ENCODE measurements at places on chromosomes 3 and 15.

- DNase-seq, result no peak
Measured at GRCh38 chr15:70579766-70580165, 183.6 kb downstream of the UACA start.

GRCh38 chr15:79172801-79173460, 82.4 kb upstream of the RASGRF1 start:
- DNase-seq, result no peak

GRCh38 chr3:24624938-24625681, 130.5 kb upstream of the THRB start:
- no peak for DNase-seq

DNA sequence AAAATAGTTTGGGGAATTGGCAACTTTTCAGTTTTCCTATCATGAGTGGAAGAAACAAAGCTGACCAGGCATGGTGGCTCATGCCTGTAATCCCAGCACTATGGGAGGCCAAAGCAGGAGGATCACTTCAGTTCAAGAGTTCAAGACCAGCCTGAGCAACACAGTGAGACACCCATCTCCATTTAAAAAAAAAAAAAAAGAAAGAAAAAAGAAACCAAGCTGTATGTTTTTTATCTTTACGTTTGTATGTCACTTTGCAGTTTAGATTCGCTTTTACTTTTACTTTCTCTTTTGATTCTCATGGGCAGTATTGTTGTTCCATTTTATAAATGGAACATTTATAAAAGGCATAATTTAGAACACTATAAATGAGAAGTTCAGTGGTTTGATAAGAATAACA, 31.2 kb upstream of the TNIK start:
- DNase-seq, result no peak

DNA sequence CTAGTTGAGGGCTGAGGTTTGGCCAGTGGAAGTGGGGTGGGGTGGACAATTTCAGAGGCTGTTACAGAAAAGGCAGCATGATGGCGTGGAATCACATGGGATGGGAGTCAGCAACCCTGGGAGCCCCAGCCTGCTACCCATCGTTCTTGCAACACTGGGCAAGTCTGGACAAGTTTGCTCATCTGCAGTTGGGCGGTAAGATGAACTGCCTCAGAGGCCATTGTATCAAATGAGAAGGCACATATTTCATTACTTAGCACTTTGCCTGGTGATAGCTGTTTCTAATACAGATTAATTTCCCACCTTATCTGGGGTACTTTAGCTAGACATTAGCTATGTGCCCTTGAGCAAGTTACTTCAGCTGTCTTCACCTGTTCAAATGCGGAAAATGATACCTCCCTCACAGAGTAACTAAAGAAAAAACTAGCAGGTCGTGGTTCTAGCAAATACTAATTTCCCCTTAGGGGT, 248.9 kb downstream of the THSD4 start:
- no peak for DNase-seq

DNA sequence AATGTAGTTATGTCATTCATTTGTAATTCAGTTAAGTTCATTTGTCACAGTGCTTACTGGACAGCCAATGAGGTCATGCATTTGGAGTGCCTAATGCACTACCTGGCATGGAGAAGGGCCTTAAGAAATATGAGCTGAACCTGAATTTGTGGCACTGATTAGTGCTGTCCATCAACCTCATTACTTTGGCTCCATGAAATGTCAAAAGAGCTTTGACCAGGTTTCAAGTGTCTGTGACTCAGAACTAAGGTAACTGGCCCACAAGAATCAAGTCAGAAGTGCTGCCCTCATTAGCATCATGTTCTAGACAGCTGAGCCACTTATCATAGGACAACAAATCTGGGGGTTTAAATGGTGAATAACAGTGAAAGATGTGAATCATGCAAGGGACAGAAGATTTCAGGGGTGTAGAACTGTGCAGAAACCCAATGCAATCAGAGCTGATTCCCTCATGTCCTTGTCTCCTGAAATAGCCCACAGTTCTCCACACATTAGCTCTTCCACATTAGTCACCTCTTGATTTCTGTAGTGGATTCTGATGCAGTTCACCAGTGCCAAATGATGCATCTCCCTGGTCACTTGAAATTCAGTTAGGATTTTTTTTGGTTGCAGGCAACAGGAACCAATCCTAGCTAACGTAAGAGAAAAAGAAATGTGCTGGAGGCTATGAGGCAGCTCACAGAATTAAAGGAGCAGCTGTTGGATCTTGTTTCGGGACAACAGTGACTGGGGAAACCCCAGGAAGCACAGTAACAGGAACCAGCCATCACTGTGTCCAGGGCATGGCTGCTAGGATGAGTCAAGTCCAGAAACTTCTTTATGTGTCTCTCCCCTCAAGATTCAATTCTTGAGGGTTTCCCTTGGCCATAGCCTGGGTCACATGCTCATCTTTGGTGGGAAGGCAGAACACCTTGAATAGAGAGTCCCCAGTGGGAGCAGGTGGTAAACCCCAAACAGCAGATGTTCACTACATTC, 38.7 kb downstream of the CHST2 start:
- no peak for DNase-seq

DNA sequence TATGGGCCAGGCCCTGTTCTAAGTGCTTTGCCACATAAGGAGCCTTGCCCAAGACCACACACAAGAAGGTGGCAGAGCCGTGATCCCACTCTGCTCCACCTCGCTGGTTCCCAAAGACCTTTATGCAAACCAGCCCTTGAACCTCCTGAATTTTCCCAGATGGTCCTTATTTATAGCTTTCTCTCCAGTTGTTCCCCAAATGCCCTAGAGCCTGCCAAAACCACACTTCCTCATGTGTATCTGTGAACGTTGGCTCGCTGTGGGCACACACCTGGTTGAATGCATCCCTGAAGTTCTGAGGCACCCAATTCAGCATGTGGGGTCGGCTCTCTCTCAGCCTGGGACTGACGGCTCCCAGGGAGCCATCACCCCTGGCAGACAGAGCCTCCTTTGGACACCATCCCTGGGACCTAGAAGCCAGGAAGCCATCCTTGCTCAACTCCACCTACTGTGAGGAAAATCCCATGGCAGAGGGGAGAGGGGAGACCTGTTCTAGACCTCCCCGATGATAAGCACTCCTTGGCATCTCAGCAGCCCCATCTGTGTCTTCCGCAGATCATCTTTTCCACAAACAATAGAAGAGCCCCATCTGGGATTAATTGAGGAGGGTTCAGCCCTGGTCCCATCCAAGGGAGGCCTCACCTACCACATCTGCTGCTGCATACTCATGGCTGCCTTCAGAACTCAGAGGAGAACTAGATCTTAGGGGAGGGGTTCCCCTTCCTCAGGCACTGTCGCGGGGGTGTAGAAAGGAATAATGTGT, 42.3 kb upstream of the LIMD1 start:
- DNase-seq, result no peak

DNA sequence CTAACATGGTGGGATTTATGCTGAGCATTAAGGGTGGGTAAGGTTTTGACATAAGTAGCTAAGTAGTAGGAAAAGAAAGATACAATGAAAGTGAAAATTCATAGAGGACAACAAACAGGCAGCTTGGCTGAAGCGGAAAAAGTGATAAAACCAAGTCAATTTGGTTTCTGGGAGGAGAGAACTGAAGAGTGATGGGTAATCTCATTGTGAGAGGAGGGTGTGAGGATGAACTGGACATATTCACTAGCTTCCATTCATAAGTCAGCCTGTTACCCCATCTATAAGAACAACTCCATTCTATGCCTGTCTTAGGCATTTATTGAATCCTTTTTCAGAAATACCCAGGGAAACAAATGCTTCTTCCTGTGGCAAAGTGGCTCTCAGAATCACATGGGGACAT, 67.1 kb upstream of the BBX start:
- DNase-seq, result no peak

DNA sequence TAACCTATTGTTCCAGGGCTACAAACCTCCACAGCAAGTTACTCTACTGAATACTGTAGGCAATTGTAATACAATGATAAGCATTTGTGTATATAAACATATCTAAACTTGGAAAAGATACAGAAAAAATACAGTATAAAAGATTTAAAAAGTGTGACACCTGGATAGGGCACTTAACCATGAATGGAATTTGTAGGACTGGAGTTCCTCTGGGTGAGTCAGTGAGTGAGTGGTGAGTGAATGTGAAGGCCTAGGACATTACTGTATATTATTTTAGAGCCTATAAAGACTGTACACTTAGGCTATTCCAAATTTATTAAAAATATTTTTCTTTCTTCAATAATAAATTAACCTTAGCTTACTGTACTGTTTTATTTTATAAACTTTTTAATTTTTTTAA, 38.4 kb upstream of the SLC25A36 start:
- DNase-seq, result no peak

DNA sequence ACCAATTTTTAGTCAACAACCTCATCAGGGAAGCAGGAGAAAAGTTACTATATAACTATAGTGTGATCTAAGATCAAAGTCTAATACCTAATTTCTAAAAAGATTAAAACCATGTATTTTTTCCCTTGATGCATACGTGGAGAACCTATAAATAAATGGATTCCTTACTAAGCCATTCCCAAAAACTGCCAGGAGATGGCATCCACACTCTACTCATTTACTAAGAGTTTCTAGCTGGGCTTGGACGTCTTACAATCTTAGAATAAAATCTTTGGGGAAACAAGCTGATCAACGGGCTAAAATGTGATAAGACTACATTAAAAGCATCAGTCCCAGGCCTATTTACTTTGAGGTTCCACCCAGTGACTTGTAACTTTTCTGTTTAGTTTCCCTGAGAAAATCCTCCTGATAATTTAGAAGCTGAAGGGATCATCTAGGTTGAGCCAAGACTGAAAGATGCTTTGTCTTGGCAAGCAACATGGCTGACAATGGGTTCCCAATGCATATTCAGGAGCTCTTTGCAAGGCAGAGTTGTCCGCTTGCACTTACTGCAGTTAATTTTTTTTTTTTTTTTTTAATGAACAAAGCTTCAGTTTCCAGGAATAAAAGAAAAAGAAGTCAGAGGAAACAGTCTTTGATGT, 85.5 kb upstream of the FGF12 start:
- DNase-seq, result peak; percentile 10

- peak; percentile 24 for DNase-seq
Measured at GRCh38 chr3:195097331-195098255, 173.4 kb downstream of the XXYLT1 start.

- peak; percentile 58 for DNase-seq
Measured at GRCh38 chr3:116770815-116771450, 61.4 kb downstream of the TUSC7 start.

- peak; percentile 55 for DNase-seq
Measured at GRCh38 chr3:182789371-182789770, 3.9 kb upstream of the ATP11B start.

GRCh38 chr3:73786321-73786807, 161.6 kb upstream of the PDZRN3 start:
- DNase-seq, result no peak

DNA sequence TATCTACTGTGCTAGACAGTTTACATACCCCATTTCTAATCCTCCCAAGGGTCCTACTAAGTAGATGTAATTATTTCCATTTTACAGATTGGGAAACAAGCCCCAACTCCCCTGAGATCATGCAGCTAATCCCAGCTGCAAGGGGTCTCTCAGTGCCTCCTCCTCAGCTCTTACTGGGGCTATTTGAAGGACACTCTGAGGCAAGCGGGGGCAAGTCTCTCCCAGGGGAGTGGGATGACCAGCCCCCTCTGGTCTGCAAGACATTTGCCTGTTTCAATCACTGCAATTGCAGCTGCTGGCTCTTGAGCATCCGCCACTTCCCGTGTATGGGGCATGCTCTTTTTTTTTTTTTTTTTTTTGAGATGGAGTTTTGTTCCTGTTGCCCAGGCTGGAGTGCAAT, 11.4 kb downstream of the LAMP3 start:
- DNase-seq, result no peak

- DNase-seq, result no peak
Measured at GRCh38 chr3:78781351-78781750, 986.4 kb downstream of the ROBO1 start.

DNA sequence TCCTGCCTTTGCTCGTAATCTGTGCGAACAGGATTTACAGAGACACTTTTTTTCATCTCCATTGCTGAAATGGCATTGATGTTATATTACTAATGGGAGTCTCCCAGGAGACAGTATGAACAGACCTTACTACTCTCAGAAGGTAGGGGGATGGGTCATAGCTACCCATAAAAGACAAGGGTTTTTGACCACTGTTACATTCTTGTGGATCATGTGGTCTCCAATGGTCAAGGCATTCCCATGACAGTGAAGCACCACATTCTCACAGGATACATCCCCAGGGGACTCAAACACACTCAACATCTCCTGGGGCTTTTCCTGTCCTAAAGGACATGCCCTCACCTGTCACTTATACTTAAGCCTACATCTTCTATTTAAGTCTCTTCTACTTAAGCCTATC, 40.8 kb downstream of the MKRN3 start:
- DNase-seq, result no peak

DNA sequence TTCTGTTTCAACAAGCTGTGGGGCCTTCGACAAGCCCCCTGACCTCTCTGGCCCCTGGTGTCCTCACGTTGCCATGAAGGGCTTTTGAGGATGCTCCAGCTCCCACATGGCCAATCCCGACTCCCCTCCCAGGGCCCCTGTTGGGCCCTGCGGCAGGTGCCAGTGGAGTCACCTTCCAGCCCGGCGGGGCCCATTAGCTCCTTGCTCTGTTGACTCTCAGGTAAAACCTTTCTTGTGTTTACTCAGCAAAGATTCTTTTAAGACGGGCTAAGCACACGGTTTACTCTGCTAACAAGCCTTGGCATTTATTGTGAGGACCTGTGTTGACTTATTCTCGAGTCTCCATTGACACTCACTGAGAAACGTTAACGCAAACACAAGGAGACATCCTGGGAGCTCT, 15.0 kb downstream of the RPLP1 start:
- DNase-seq, result no peak

DNA sequence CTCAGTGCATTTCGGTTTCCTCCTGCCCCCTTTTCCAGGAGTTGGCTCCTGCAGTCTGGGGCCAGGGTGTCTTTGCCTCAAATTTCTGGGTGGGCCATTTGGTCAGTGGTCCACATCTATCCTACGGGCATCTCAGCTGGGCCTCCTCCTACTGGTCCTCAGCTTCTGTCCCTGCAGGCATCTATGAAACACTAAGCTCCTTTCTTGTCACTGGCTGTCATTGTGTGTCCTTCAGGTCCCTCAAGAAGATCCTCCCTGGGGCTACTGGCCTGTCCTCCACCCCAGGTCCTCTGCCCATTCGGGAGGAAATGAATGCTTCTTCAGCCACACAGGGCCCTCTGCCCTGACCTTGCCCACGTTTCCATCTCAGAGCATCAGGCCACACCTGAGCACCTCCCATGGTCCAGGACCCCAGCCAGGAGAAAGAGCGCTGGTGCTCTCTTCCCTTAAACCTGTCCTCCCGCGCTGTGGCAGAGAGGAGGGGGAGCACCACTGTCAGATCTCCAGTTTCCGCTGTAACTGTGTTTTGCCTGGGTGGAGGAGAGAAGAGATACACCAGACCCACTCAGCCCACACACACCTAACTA, 1.8 kb downstream of the PRR23E start:
- DNase-seq, result no peak

GRCh38 chr15:38782156-38782555, 217.5 kb upstream of the RASGRP1 start:
- DNase-seq, result no peak

- DNase-seq, result no peak
Measured at GRCh38 chr3:172208586-172209332, 169.4 kb downstream of the FNDC3B start.

GRCh38 chr3:187586226-187586625, 84.0 kb downstream of the SST start:
- DNase-seq, result no peak

- DNase-seq, result no peak
Measured at GRCh38 chr3:66106788-66107187, 68.1 kb upstream of the MAGI1 start.

GRCh38 chr3:181497358-181497757, 214.4 kb upstream of the SOX2 start:
- DNase-seq, result no peak

- DNase-seq, result no peak
Measured at GRCh38 chr15:37061996-37062395, 38.4 kb downstream of the MEIS2 start.

Data from OCI-LY7 (cell line).